ENCODE measurements at places on chromosomes 13 and 19. TPM values are rescaled to one million over a fixed set of nuclear protein-coding genes. Genes with fewer than 3 reads are reported as not detected.

Gene ZNF468
- 18.8 TPM for total RNA-seq

Gene PNMA8C
- 0.15 TPM for total RNA-seq

Gene SBK2
- not detected for total RNA-seq

Gene LIG4
- 7.3 TPM for total RNA-seq
